ENCODE measurements at places on chromosomes 12 and 14. TPM values are rescaled to one million over a fixed set of nuclear protein-coding genes. Genes with fewer than 3 reads are reported as not detected.

DNA sequence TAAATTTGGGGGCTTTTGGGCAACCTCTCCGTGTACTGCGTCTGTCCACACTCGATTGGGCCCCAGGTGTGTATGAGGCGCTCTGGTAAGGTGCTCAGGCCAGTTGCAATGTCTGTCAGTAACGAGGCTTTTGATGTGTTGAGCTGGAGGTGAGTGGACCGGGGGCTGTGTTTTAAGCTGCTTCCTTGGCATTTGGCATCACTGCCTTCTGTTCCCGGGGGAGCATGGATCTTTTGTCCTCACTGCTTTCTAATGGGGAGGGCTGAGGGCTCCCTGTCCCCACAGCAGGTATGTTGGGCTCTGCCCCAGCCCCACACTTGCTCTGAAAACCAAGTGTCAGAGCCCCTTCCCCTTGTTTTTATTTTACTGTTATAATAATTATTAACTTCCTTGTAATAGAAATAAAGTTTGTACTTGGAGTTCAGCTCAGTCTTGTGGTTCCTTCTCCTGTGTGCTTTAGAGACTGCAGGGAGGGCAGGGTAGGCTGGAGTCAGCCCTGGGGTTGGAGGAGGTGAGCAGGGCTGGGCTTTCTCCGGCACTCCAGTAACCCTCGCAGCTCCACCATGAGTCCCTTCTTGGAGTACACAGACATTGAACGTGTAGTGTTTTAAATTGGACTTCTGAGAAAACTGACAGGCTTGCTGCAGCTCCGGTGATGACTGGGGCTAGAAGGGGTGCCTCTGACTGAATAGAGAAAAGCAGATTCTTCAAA lies 28.0 kb downstream of the TRAFD1 start:
- DNase-seq, result no peak

GRCh38 chr12:24993793-24994192 lies 44.9 kb upstream of the BCAT1 start:
- DNase-seq, result no peak

DNA sequence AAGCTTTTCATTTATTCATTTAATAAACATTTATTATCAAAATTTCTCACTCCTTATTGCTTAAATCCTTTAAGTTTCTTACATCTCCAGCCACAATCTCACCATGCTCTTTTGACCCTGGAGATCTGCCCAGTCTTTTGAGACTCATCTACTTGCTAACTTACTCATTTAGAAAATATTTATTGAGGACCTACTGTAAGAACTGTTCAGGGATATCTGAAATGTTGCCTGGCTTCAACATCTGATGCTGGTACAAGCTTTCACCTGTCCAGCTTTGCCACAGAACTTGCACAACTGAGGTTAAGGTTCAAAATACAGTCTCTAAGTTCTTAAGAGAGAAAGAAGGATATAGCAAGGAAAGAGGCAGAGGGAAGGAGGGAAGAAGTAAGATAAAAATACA lies 17.5 kb upstream of the GXYLT1 start:
- no peak for DNase-seq

- DNase-seq, result no peak
Observed at GRCh38 chr12:127398016-127398710, 868.8 kb upstream of the TMEM132C start.

Gene IKZF4
- 9.4 TPM for polyA plus RNA-seq

Gene FBLN5
- 74.7 TPM for polyA plus RNA-seq

- no peak for DNase-seq
Observed at GRCh38 chr12:53948650-53949593, 5.8 kb upstream of the HOXC12 start.

GRCh38 chr12:113208041-113208934 lies 13.0 kb upstream of the TPCN1 start:
- no peak for DNase-seq

DNA sequence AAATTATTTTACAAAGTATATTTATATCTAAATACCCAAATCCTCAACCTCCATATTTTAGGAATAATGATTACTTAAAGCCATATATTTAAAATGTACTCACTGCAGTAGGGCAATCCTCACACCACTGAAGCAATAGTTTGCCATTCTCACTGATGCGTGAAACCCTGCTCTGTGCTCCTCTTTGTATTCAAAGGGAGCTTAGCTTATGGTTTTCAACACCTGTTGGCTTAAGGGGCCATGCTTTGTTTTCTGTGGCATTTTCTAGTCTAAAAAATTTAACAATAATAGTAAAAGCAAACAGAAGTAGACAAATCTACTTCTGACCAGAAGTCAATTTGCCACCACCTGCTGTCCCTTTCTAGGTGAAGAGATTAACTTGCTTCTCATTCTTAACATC lies 294.6 kb downstream of the FLRT2 start:
- no peak for DNase-seq

Gene SLC2A14
- 0.47 TPM for polyA plus RNA-seq

DNA sequence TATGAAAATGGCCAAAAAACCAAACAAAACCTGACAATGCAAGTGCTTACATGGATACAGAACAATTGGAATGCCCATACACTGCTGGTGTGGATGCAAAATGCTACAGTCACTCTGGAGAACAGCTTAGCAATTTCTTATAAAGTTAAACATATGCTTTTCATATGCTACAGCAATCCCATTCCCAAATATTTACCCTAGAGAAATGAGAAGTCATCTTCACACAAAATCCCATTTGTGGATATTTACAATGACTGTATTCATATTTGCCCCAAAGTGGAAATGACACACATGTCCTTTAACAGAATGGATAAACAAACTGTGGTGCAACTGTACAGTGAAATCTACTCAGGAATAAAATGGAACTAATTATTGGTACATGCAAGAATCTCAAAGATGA lies 20.4 kb downstream of the SAV1 start:
- DNase-seq, result no peak

Gene C3AR1
- 3.3 TPM for polyA plus RNA-seq

- DNase-seq, result no peak
Observed at GRCh38 chr12:31819427-31819826, 90.6 kb upstream of the AMN1 start.

Gene OTOGL
- polyA plus RNA-seq, result 0.38 TPM

- DNase-seq, result no peak
Observed at GRCh38 chr12:72684491-72684890, 412.3 kb downstream of the TRHDE start.

DNA sequence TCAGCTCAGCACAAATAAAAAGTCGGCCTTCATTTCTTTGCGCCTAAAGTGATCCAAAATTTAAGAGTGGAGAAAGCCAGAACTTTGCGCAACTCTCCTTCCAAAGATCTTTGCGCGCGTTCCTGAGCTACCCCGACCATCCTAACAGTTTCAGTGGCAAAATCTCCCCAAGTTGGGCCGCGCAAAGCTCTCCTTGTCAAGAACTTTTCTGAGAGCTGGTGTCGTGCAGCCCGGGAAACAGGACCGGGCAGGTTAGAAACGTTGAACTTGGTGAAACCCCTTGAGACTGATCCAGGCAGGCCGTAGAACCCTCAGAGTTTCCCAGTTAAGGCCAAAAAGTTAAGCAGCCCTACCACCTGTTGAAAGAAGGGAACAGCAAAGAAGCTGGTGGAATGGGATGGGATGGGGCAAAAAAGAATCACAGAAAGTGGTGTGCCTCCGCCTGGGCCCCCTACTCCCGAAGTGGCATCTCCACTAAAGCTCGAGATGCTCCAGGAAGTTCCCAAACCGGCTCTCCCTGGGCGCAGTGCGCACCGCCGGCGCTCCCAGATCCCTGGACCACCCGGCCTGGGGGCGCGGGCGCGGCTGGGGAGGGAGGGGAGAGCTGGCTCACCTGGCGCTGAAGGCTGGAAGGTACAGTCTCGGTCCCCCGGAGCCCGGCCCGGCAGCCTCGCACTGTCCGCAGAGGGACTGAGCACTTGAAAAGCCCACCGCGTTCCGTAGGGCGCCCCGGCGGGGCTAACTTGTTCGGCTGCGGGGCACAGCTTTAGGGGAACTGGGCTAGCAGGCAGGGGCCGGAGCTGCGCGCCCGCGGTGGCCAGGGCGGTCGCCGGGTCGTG lies 768 bp downstream of the DBX2 start:
- no peak for DNase-seq

GRCh38 chr14:37413504-37414003 lies 181.5 kb downstream of the FOXA1 start:
- no peak for DNase-seq

Gene NGB
- polyA plus RNA-seq, result not detected

DNA sequence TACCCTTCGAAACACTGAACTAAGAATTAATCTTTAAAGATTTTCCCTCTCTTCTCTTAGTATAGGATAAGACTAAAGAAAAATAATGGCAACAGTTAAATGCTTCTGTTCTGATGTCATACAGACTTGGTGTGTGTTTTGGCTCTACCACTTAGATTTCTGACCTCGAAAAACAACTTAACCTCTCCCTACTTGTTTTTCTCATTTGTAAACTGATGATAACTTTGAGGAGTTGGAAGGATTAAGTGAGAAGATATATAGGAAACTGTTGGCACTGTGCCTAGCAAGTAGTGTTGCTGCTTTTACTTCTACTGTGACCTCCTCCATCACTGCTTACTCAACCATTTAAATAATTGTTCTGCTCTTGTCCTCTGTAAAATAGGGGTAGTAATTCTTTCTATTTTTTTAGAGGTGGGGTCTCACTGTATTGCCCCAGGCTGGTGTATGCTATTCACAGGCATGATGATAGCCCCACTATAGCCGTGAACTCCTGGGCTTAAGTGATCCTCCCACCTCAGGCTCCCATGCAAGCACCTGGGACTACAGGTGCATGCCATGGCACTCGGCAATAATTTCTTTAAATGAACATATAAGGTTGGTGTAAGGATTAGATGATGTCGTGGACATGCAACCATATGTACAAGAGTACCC lies 22.4 kb downstream of the PALS1 start:
- no peak for DNase-seq

DNA sequence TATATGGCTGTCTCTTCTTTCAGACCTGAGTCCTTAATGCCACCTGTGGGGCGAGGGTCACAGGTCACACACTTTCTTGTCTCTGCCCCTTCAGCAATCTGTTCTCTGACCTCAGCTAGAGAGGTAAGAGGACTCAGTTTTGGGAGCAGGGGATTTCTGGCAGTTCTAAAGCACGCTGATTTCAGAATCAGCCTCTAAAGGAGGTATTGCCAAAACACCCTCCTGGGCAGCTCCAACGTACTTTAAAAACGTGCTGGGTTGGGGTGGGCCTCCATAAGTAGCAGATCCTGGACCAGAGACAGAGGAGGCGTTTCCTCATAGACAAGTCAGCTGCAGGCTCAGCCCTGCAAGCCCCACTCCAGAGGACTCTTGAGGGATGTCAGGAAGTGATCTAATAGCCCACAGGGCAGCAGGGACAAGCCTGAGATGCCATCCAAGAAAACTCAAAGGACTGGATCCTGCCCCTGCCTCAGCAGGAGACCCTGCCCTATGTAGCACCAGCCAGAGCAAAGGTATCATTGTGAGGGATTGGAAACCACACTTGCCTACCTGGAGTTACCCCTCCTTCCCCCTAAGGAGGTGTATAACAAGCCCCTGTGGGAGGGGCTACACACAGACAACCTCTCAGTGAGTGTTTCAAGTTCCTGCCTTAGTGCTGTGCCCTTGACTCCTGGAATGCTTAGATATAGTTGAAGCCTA lies 8.5 kb downstream of the CTDSP2 start:
- DNase-seq, result no peak

GRCh38 chr12:121536899-121537813 lies 43.7 kb downstream of the KDM2B start:
- DNase-seq, result peak; percentile 39

GRCh38 chr12:30748147-30748546 lies 6.6 kb downstream of the CAPRIN2 start:
- no peak for DNase-seq

Gene PPP4R3A
- polyA plus RNA-seq, result 68.4 TPM

Gene CCDC175
- not detected for polyA plus RNA-seq

GRCh38 chr12:74431801-74432200 lies 105.8 kb upstream of the ATXN7L3B start:
- no peak for DNase-seq

Gene LRP6
- 32.0 TPM for polyA plus RNA-seq

Gene PTPRO
- 0.63 TPM for polyA plus RNA-seq

GRCh38 chr14:76643887-76644286 lies 117.4 kb upstream of the VASH1 start:
- DNase-seq, result no peak

Gene PROX2
- 0.85 TPM for polyA plus RNA-seq

DNA sequence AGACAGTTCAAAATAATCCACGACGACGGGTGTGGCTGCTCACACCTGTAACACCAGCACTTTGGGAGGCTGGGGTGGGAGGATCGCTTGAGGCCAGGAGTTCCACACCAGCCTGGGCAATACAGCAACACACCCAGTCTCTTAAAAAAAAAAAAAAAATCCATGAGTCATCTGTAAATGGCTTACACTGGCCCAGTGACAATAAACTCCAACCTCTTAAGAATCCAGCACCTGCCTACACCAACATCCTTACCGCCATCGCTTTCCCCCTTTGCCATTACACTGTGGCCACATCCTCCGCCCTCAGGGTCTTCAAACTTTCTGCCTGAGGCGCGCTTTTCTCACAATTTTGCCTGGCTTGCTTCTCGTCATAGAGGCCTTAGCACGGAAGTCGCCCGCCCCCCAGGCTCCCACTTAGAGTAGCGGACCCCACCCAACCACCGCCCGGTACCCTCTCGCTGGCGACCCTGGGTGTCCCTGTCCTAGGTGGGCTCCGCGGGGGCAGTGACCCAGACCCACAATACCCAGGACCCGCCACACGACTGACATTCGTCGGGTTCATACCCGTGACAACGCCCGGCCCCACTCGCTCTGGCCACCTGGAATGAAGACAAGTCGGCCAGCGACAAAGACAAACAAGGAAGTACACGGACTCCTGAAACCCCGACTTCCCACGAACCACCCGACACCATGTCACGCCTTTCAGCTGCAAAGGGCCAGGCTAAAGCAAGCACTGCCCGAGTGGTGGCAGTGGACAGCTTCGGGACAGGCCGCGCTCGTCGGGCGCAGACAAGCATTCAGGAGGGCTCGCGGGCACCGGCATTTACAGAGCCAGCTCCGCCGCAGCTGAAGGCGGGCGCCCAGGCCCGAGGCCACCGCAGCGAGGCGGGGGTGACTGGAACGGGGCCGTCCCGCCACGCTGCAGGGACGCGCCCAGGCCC lies 636 bp downstream of the GOLGA3 start:
- no peak for DNase-seq

GRCh38 chr14:91996948-91997371 lies 42.9 kb downstream of the TRIP11 start:
- peak; percentile 41 for DNase-seq

DNA sequence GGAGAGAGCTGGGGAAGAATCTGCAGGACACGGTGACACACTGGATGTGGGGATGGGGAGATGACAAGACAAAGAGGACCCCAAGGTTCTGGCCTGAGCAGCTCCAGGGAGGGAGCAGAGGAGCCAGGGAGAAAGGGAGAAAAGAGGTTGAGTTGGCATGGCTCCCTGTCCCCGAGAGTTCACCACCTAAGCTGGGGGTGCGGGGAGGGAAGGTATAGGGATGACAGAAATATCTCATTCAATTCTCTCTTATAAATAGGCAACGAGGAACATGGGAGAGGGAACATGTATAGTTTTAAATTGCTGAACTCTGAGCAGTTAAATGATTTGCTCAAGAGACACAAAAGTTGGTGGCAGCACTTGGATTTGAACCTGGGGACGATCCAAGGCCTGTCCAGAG lies 85.1 kb downstream of the CMKLR1 start:
- DNase-seq, result no peak

- DNase-seq, result no peak
Observed at GRCh38 chr12:108315486-108316105, 23.5 kb downstream of the CMKLR1 start.

- no peak for DNase-seq
Observed at GRCh38 chr12:108833757-108834472, 23.5 kb downstream of the SSH1 start.

Data from forelimb muscle (tissue), 1 donor.